Choroid plexus epithelial cell (primary cell): ENCODE measurements at places on chromosomes 13 and 19.
A peak's percentile ranks its signal among the peaks of the same experiment; 100 is the strongest.

DNA sequence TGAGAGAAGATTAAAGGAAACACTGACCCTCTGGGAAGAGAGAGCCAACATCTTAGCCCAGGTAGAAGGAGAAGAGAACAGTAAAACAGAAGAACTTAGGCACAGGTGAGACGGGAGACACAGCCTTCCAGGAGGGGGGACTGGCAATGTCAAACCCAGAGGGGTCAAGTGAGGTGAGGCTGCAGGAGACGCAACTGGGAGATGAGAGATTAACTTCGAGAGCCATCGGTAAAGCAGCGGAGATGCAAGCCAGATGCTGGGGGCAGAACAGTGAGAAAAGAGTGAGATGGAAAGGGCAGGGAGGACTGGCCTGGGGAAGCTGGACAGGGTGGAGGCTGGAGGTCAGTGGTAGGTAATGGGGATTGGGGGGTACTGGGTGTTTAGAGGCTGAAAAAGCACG, 5.2 kb downstream of the INSR start:
- no peak for DNase-seq

GRCh38 chr13:32548837-32549236, 10.2 kb upstream of the N4BP2L2 start:
- peak; percentile 77 for DNase-seq

DNA sequence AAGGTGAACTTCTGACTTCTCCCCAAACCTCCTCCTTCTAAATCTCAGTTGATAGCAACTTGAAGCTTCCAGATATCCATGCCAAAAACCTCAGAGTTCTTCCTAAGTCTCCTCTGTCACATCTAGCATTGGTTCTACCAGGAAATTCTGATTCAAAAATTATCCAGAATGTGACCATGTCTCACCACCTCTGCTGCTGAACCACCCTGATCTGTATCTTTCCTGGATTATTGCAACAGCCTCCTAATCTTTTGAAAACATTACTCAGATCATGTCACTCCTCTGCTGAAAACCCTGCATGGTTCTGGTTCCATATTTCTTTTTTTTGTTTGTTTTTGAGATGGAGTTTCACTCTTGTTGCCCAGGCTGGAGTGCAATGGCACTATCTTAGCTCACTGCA, 78.7 kb upstream of the TNFSF11 start:
- DNase-seq = peak; percentile 43

DNA sequence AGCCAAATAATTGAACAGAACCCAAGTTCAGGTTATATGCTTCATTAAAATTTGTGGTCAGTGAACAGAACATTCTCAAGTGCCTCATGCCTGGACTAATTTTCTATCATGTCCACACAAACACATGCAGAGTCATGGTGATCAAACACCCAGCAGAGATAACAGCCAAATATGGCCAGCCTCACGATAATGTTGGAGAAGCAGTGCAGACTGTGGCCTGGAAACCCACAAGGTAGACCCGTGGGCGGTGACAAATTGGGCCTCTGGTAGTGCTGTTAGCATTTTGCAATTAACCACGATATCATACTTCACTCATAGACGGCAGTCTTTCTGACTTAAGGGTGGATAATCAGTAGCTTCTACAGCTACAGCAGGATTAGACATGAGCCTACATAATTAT, 35.0 kb upstream of the VWA8 start:
- peak; percentile 64 for DNase-seq

DNA sequence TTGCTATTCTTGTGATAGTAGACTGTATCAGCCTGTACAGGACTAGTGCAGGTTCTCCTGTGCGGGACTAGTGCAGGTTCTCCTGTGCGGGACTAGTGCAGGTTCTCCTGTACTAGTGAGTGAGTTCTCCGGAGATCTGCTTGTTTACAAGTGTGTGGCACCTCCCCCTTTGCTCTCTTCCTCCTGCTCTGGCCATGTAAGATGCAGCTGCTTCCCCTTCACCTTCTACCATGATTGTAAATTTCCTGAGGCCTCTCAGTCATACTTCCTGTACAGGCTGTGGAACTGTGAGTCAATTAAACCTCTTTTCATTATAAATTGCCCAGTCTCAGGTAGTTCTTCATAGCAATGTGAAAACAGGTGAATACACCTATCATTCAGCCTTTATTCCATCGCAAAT, 289.6 kb downstream of the TEX29 start:
- DNase-seq = no peak

GRCh38 chr19:46404055-46404752, 9.2 kb downstream of the CCDC8 start:
- DNase-seq = no peak

DNA sequence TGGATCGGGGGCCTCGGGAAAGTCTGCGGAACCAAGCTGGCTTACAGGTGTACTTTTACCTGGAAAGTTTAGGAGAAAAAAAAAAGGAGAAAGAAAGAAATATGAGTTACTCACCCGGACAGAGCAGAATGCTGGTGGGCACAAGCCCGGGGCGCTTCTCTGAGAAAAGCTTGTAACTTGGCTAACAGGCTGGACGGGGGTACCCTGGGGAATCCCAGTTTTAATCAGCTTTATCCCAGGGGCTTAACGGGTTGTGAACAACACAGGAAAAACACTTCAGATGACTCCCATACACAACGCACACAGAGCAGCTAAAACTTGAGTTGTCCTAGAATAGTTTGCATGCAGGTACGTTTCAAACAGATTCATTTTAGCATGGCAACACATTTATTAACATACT, 37.3 kb downstream of the KLF2 start:
- DNase-seq = no peak

GRCh38 chr19:50266896-50267295, 62.3 kb downstream of the KCNC3 start:
- no peak for DNase-seq

GRCh38 chr13:95239283-95239682, 62.0 kb downstream of the ABCC4 start:
- DNase-seq = no peak

- DNase-seq = peak; percentile 58
Measured at GRCh38 chr13:25286308-25286968, 850 bp downstream of the MTMR6 start.

GRCh38 chr19:54673222-54673621, 10.4 kb downstream of the LILRB4 start:
- no peak for DNase-seq

DNA sequence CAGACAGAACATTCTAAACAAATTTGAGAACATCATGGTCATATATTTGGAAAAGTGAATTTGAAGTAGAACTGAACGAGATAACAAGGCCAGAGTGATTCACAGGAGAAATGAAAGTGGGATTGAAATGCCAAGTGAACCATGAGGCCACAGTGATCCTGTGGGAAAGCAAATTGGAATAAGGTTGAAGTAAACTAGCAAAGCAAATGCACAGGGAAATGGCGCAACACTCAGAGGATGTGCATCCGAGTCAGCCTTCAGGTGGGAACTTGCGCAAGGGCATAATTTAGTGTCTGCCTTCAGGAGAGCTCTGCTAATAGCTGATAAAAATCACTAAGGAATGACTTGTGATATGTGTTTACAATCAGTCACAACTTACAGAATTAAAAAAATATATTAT, 696.6 kb downstream of the LIG4 start:
- DNase-seq = no peak

DNA sequence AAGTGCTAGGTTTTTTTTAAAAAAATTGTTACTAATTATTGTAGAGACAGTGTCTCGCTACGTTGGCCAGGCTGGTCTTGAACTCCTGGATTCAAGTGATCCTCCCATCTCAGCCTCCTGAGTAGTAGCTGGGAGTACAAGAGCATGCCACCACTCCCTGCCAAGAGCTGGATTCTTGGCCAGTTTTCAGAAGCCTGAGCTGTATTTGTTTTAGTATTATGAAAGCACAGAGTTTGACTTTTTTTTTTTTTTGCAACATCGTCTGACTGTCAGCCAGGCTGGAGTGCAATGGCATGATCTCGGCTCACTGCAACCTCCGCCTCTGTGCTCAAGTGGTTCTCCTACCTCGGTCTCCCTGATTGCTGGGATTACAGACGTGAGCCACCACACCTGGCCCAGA, 7.0 kb downstream of the ARMC6 start:
- DNase-seq = peak; percentile 96

GRCh38 chr19:51460164-51460992, 2.1 kb upstream of the SIGLEC8 start:
- DNase-seq = peak; percentile 24

- no peak for DNase-seq
Measured at GRCh38 chr19:34391813-34392212, 12.4 kb upstream of the PDCD2L start.
